ENCODE measurements at places on chromosomes 1 and 21.

DNA sequence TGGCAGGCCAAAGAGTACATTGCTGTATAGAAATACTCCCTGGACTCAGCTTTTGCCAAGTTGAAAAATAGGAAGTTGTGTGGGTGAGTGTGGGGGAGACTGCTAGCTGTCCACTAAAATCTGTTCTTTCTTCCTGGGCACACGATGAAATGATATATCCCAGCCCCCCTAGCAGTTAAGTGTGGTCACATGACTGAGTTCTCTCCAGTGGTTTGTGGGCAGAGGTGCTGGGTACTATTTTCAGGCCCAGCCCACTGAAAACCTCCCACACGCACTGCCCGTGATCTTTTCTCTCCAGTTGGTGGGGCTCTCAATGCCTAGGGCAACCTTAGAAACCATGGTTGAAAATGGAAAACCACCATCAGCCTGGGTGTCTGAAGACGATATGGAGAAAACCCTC, 119.7 kb upstream of the LMO4 start:
- no peak for DNase-seq

DNA sequence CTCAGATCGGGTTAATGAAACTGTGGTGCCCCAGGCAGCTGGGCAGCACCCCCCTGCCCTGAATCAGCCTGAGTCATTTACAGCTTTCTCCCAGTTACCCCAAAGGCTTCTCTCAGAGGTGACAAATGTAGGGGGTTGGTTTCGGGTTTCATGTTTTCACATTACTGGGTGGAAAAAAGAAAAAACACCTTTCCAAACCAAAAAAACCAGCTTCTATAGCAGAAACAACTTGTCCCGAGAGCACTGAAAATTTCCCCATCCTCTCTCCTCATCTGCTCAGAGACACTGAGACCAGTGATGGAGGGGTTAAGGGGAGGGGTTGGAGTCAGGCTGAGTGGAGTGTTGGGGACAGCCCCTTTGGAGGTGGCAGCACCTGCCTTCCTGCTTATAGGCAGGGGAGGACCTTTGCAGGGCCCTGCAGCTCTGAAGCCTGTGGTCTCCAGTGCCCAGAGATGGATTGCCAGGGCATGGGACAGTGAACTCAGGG, 15.6 kb downstream of the UTP11 start:
- DNase-seq, result no peak

DNA sequence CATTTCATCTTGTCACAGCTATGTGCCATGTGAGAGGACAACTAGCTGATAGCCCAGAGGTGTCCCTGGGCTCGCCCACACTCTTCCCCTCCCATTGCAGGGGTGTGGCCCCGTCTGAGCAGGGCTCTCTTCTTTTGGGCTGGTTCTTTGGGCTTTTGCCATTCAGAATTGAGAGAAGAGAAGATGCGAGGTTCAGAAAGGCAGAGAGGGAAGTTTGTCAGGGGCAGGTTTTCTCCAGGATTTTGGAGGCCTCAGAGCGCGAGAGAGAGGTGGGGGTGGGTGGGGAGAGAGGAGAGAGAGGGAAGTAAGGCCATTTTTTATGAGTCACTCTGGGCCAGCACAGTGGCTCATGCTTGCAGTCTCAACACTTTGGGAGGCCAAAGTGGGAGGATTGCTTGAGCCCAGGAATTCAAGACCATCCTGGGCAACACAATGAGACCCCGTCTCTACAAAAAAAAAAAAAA, 5.2 kb downstream of the IFI6 start:
- no peak for DNase-seq

DNA sequence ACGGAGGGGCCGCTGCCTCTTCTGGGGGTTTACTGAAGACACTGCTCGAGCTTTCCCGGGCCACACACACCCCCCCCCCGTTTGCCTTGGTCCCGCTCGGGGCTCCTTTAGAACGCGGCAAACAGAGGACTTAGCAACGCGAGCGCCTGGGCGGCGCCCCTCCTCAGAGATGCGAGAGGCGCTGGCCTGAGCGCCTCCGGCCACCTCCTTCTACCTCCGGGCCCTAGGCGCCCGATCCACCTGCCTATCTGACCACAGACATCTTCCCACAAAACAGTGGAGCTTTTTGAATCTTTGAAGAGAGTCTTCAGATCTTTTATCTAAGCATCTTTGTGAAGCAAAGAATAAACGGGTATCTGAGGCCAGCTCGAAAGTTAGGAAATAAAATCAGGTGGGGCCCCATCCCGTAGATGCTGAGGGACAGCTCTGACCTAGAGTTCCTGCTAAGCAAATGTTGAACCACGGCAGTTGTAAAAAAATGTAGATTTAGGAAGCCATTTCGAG, 436 bp upstream of the TTLL7 start:
- DNase-seq, result no peak

DNA sequence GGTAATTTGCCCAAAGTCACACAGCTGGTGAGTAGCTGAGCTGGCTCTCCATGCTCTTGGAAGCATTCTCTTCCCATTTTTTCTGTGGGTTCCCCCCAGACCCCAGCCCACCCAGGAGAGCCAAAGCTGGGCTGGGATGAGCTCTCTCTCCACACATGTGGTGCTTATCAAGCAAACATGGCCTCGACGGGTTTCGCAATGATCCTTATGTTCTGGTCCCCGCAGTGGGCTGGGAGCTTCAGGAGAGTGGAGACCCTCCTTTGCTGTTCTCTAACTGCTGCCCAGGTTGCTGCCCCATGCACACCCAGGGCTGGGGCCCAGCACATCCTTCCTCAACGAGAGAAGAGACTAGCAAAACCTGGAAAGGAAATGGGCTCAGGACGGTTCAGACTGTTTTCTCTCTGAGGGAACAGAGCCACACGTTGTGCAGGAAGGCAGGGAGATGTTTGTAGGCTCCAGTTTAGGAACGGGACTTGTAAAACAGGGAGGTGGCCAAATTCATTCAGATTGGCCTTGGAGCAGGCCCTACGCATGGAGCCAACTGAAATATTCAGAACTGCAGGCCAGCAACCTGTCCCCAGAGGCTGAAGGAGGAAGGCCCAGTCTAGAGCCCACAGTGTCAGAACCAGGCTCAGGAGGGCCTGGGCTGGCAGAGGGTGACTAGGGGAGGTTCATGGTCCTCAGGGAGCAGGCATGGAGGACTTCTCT, 27.2 kb upstream of the CSF1 start:
- no peak for DNase-seq

GRCh38 chr1:75423616-75424015, 187.3 kb downstream of the SLC44A5 start:
- DNase-seq, result no peak

GRCh38 chr1:3293563-3294080, 160.8 kb upstream of the ARHGEF16 start:
- no peak for DNase-seq

GRCh38 chr1:156551869-156552268, 20.5 kb downstream of the IQGAP3 start:
- no peak for DNase-seq

DNA sequence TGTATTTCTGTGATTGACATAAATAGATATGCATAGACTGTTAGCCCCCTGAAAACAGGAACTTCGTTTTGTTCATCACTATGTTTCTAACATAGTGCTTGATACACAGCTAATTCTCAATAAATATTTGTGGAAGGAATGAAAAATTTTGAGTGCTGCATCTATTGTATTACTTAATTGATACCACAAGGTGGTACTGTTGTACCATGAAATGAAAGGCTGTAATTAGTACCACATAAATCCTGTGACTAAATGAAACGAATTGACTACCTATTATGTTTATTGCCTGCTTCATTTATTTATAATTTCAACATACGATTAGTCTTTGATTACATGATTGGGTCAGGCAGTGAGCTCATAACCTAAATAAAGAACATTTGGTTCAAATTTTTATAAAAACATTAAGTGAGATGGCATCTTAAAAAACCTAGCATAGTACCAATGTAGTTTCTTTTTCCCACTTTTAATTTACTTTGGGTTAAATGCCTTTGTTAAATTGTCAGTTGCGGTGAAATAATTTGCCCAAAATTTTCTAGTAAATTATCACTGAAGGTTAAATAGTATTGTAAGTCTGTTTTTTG, 15.0 kb upstream of the TGFB2 start:
- no peak for DNase-seq

DNA sequence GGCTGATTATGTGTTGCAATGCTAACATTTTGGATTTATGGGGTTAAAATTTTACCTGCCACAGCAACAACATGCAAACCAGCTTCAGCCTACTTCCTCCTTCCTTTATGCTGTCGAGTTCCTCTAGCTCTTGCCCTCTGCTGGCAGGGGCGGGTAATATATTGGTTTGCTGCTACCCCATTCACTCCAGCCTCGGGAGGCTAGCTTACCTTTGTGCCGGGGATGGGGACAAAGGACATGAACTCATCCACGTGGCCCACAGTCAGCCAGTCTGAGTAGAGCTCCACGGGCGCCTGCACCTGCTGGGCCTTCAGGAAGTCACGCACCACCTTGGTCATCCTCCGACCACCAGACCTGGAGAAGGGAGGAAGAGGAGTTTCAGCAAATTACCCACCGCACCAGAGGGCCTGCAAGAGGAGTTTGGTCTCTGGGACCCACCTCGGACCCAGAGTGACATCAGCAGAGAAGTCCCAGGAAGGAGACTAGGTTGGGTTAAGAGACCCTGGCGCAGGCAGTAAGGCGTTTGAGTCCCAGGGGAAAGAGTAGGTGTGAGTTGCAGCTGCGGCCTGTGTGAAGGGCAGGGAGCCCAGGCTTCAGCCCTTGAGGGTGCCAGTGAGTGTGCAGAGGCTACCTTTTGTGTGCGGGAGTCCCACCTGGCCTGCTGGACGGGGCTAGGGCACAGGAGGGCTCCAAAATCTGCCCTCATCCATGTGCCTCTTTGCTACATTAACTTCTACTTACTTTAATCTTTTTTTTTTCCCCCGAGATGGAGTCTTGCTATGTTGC, 21.8 kb upstream of the SDHB start:
- DNase-seq, result no peak

- DNase-seq, result no peak
Measured at GRCh38 chr1:162070094-162070748, 730 bp downstream of the NOS1AP start.

- no peak for DNase-seq
Measured at GRCh38 chr1:93021539-93022134, 57.4 kb upstream of the MTF2 start.

- no peak for DNase-seq
Measured at GRCh38 chr1:101367630-101368029, 130.8 kb downstream of the S1PR1 start.

DNA sequence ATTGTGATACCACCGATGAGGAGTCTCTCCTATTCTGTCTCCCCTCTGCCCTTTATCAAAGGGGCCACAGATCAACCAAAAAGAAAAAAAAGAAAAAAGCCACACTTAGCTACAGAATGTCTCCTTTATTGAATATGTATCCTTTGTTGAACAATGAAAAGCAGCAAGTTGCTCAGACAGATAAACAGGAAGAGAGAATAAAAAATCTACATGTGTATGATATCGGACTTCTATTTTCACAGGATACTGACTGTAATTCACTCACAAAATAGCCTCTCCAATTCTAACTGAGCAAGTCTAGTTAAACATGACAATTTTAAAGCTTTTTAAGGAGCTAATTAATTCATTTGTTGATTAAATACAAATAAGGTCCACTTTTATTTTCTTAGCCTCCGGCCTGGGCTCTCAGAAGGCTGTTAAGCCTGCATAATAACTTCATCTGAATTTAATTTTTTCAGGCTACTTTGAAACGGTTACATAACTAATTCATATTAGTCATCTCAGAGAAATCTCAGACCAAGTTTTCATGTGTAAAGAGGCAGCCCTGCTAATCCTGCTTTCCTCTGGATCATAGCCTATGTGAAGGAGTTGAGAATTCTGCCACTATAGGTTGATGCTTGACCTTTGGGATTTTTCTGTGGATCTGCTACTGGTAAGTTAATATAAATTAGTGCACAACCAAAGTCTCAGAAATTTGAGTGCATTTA, 304.1 kb upstream of the NR5A2 start:
- DNase-seq, result no peak

- peak; percentile 44 for DNase-seq
Measured at GRCh38 chr1:109239409-109240068, 9.8 kb upstream of the CELSR2 start.

DNA sequence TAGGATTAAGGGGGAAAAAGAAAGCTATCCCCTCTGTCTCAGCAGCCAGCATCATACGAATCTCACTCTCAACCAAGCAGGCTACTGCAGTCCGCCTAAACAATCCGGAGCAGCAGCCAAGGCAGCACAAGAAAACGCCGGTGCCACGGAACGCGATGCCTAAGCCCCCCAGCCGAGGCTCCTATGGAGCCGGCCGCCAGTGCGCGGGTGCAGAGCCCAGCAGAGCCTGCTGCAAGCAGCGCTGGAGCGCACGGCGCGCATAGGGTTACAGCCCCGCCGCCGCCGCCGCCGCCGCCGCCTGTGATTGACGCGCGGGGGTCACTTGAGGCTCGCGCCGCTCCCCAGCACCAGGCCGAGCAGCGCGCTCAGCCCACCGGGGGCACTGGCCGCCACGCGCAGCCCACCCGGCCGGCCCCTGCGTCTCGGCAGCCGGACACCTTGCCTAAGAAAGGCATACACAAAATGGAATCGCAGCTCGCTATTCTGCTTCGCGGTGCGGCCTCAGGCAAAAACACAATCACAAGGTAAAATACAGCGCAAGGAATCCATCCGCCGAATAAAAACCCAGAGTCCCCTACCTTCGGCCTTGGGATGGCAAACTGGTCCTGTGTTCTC, 780 bp downstream of the HIVEP3 start:
- peak; percentile 63 for DNase-seq

DNA sequence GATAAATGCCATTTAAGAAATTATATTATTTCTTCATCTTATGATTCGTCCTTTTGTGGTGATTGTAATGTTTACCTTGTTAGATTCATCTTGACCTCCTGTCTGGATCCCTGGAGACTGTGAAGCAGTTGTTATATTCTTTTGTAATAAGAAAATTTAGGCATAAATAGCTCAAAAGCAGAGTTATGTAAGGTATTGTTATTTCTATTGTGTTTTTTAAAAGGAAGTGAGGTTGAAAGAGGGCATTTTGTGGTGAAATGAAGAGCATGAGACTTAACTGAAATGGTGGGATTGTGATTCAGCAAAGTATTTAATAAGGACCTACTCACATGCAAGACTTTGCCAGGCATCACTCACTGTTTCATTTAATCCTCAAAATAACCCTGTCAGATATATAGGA, 104.0 kb downstream of the PDE4B start:
- DNase-seq, result no peak

DNA sequence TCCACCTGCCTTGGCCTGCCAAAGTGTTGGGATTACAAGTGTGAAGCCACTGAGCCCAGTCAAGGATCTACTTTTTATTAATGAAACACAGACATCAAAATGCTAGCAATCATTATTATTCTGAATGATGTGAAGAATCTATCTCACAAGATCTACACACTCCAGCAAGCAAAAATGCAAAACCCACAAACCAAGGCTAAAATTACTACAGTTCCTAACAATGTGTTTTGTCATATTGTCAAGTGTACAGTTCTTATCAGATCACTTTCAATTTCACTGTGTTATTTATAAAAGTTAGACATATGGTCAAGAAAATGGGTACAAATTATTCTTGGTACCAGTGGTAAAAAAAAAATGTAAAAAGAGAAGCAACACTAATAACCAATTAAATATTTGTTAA, 61.3 kb upstream of the SDC3 start:
- no peak for DNase-seq

GRCh38 chr21:20760221-20760620, 238.0 kb upstream of the NCAM2 start:
- no peak for DNase-seq

- no peak for DNase-seq
Measured at GRCh38 chr1:113517983-113518382, 127.7 kb downstream of the MAGI3 start.
